Ovary (tissue), 10 donors: ENCODE measurements at places on chromosomes 4 and X. TPM values are rescaled to one million over a fixed set of nuclear protein-coding genes. Genes with fewer than 3 reads are reported as not detected.
A peak's percentile ranks its signal among the peaks of the same experiment; 100 is the strongest.

- H3K36me3 ChIP-seq: no peaks in the 10 kb centered on the region
- DNase-seq: no peak
- no peak overlapping the region for H3K4me3 ChIP-seq
- no peaks in the 10 kb centered on the region for H3K4me1 ChIP-seq
- H3K27ac ChIP-seq: no peak overlapping the region
Observed at GRCh38 chr4:17301869-17302268, 210.0 kb downstream of the QDPR start.

The TFE3 gene
- total RNA-seq: 69.4 TPM

DNA sequence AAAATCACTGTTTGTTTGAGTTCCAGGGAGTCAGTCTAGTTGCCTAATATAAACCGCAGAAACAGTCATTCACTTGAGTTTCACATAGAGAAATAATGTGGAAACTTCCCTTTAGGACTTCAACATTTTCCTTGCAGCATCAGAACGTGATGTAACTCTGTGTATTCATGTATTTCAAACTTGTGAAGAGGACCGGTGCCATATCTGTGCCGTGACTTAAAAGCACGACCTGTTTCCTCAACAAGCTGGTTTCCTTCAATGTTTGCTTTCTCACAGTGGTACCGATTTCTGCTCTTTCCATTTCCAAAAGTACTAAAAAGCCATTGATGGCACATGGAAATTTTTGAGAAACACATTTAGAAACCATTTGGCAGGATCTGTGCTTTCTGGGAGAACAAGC, 166.6 kb upstream of the RAPGEF2 start:
- no peaks in the 10 kb centered on the region for H3K4me1 ChIP-seq
- no peak overlapping the region for H3K27ac ChIP-seq
- no peaks in the 10 kb centered on the region for H3K27me3 ChIP-seq

- no peak overlapping the region for H3K4me3 ChIP-seq
- DNase-seq: no peak
- H3K36me3 ChIP-seq: no peaks in the 10 kb centered on the region
- no peaks in the 10 kb centered on the region for H3K4me1 ChIP-seq
- no peak overlapping the region for H3K27ac ChIP-seq
Observed at GRCh38 chrX:141278306-141278705, 36.0 kb upstream of the SPANXC start.

DNA sequence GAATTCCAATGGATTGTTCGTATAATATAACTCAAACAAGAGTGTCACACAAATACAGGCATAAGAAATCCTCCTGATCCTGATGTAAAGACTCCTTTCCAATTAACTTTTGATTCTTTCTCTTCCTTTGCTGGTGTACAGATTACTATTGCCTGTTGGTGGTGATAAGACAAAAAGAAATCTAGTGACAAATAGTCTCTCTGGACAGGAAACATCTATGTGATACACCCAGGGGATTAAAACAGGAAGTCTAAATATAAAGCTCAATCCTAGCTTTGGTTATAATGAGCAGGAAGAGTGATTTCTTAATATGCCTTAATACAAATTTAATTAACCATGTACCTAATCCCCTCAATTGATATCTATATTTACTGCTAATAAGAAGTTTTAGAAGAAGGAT, 45.1 kb downstream of the ARHGEF6 start:
- H3K4me1 ChIP-seq: no peaks in the 10 kb centered on the region
- no peaks in the 10 kb centered on the region for H3K36me3 ChIP-seq
- no peak for DNase-seq
- no peak overlapping the region for H3K27ac ChIP-seq
- H3K4me3 ChIP-seq: no peak overlapping the region
- no peaks in the 10 kb centered on the region for H3K27me3 ChIP-seq

- no peak overlapping the region for H3K4me3 ChIP-seq
- H3K4me1 ChIP-seq: no peaks in the 10 kb centered on the region
- no peaks in the 10 kb centered on the region for H3K36me3 ChIP-seq
- no peaks in the 10 kb centered on the region for H3K27me3 ChIP-seq
- no peak overlapping the region for H3K27ac ChIP-seq
- no peak for DNase-seq
Observed at GRCh38 chr4:2723751-2724150, 32.4 kb downstream of the TNIP2 start.

- H3K27me3 ChIP-seq: no peaks in the 10 kb centered on the region
- H3K4me3 ChIP-seq: no peak overlapping the region
- DNase-seq: no peak
- no peaks in the 10 kb centered on the region for H3K4me1 ChIP-seq
- no peaks in the 10 kb centered on the region for H3K36me3 ChIP-seq
- no peak overlapping the region for H3K27ac ChIP-seq
Observed at GRCh38 chr4:6465955-6466354, 6.5 kb downstream of the PPP2R2C start.

The SYAP1 gene
- total RNA-seq: 36.9 TPM

The OTC gene
- total RNA-seq: 0.18 TPM

- no peaks in the 10 kb centered on the region for H3K4me1 ChIP-seq
- no peak for DNase-seq
- no peak overlapping the region for H3K27ac ChIP-seq
Observed at GRCh38 chrX:38117485-38117884, 103.2 kb downstream of the SRPX start.

The AKAP14 gene
- 1.3 TPM for total RNA-seq

DNA sequence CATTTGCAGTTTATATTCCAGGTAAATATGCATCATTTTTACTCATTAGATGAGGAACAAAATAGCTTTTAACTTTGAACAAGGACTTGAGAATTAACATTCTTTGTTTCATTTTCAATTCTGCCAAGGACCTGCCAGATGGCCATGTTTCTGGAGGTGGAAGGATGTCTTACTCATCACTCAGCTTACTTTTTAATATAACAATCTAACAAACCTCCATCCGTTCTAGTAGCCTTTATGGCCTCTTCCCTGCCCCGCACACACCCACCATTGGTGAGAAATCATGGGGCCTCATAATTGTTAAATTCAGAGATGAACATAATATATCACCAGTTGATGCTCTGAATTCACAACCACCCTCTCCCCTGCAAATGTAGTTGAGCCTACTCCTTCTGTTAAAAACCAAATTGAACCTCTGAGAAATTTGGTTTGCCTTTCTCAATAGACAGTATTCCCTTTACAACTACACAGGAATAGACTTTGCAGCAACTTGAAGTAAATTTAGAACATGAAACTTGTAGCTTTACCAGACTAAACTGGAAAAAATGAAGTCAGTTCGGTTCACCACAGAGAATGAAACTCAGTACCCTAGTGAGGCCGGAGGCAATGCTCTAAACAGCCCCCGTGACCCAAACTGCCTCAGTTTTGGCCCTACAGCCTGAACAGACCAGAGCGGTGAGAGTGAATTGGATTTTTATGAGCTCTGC, 50.1 kb upstream of the ACSL4 start:
- no peaks in the 10 kb centered on the region for H3K4me1 ChIP-seq
- DNase-seq: no peak
- no peaks in the 10 kb centered on the region for H3K36me3 ChIP-seq
- no peak overlapping the region for H3K4me3 ChIP-seq
- H3K27ac ChIP-seq: no peak overlapping the region

DNA sequence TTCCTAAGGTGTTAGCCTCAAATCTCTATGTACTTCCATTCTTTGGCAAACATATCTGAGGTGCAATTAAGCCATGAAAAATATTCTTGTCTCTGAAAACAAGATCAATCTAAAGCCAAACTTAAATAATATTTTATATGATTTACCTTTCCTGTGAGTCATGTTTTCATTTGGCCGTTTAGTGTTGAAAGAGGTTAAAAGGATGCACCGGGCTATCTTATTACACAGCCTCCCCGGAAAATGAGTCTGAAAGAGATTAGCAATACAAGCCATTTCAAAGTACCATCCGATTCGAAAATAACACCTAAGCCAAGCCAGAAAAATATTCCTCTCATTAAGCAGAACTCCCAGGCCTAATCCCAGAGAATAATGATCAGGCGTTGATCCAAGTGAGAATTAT, 161.5 kb upstream of the EPHA5 start:
- no peak overlapping the region for H3K4me3 ChIP-seq
- no peaks in the 10 kb centered on the region for H3K27me3 ChIP-seq
- H3K27ac ChIP-seq: no peak overlapping the region
- H3K36me3 ChIP-seq: no peaks in the 10 kb centered on the region

The F9 gene
- total RNA-seq: 0.20 TPM

DNA sequence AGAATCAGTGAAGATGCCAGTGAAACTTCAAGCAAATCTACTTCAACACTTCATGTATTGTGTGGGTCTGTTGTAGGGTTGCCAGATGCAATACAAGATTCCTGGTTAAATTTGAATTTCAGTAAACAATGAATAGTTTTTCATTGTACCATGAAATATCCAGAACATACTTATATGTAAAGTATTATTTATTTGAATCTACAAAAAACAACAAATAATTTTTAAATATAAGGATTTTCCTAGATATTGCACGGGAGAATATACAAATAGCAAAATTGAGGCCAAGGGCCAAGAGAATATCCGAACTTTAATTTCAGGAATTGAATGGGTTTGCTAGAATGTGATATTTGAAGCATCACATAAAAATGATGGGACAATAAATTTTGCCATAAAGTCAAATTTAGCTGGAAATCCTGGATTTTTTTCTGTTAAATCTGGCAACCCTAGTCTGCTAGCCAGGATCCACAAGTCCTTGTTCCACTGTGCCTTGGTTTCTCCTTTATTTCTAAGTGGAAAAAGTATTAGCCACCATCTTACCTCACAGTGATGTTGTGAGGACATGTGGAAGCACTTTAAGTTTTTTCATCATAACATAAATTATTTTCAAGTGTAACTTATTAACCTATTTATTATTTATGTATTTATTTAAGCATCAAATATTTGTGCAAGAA, 2.3 kb downstream of the CXCL8 start:
- no peaks in the 10 kb centered on the region for H3K36me3 ChIP-seq
- no peaks in the 10 kb centered on the region for H3K27me3 ChIP-seq
- H3K4me1 ChIP-seq: no peaks in the 10 kb centered on the region
- no peak overlapping the region for H3K27ac ChIP-seq

The UCP1 gene
- 0.18 TPM for total RNA-seq

DNA sequence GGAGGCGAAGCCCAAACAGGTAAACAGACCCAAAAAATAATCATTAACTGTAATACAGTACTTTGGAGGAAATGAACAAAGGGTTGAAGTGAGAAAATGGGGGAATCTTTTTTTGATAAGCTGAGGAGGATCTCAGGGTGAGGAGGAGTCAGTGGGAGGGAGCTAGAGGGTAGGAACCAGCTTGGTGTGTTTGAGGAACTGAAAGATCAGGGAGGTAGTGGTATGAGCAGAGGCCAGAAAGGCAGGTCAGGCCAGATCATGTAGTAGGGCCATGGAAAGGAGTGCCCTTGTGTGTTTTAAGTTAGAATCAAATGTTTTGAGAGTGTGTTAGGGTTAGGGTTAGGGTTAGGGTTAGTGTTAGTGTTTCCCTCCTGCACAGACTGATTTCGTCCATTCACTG, 48.8 kb downstream of the PPP2R2C start:
- no peaks in the 10 kb centered on the region for H3K27me3 ChIP-seq
- H3K36me3 ChIP-seq: no peaks in the 10 kb centered on the region
- H3K4me3 ChIP-seq: no peak overlapping the region
- DNase-seq: no peak
- H3K4me1 ChIP-seq: no peaks in the 10 kb centered on the region

DNA sequence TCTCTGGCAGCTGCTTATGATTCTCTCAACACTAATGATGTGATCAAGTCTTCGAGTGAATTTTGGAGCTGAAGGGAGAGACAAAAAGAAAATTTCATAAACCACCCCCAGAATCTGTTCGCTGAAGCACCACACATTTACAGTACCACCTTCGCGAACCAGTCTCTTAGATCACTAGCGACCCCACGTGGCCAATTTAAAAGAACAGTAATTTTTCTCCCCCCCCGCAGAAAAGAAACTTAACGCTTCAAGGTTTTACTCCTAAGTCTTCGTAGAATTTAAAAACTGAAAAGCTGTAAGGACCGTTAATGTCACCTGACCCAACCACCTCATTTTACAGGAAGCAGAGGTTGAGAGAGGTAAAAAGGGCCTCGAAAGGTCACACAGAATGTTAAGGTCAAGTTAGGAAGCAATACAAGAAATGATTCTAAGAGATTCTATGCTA, 187.5 kb downstream of the QDPR start:
- no peaks in the 10 kb centered on the region for H3K4me1 ChIP-seq
- no peak overlapping the region for H3K27ac ChIP-seq
- peak; percentile 30 for DNase-seq
- no peaks in the 10 kb centered on the region for H3K36me3 ChIP-seq

DNA sequence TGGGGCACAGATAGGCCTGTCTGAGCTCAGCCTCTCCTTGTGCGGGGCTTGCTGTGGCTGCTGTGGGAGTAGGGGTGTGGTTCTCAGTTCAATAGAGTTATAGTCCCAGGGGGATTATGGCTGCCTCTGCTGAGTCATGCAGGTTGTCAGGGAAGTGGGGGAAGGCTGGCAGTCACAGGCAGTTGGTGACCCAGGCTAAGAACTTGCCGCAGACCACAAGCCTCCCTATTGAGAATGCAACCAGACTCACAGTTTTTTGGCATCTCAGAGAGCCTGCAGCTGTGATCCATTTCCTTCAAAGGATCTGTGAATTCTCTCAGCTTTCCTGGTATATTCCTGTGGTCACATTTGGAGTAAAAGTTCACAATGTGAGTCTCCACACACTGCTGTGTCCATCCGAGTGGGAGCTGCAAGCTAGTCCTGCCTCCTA, 364.9 kb downstream of the ZNF674 start:
- no peaks in the 10 kb centered on the region for H3K4me1 ChIP-seq
- no peak overlapping the region for H3K4me3 ChIP-seq
- H3K27ac ChIP-seq: no peak overlapping the region
- no peaks in the 10 kb centered on the region for H3K36me3 ChIP-seq
- H3K27me3 ChIP-seq: no peaks in the 10 kb centered on the region
- DNase-seq: no peak
